Stimulated activated CD8-positive, alpha-beta memory T cell treated with anti-CD3 and anti-CD28 coated beads, Interleukin-4, amount 100 ng/mL, for 1 hour (primary cell): ENCODE measurements at places on chromosomes 6 and 20.

GRCh38 chr6:33440649-33441309 lies 13.6 kb upstream of the ZBTB9 start:
- DNase-seq = no peak

DNA sequence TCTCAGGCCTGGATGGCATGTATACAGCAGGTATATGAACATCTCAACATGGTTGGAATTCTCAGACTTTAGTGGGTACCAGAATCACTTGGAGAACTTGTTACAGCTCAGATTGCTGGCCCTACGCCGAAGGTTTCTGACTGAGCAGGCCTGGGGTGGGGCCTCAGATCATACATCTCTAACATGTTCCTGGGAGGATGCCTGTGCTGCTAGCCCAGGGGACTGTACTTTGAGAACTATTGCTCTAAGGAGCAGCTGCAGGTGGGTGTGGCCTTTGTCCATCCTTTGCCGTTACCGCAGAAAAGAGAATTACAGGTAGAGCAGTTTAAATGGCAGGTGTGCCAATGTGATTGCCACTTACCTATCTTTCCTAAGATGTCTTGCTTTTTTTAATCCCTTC lies 310.5 kb upstream of the JAG1 start:
- no peak for DNase-seq

DNA sequence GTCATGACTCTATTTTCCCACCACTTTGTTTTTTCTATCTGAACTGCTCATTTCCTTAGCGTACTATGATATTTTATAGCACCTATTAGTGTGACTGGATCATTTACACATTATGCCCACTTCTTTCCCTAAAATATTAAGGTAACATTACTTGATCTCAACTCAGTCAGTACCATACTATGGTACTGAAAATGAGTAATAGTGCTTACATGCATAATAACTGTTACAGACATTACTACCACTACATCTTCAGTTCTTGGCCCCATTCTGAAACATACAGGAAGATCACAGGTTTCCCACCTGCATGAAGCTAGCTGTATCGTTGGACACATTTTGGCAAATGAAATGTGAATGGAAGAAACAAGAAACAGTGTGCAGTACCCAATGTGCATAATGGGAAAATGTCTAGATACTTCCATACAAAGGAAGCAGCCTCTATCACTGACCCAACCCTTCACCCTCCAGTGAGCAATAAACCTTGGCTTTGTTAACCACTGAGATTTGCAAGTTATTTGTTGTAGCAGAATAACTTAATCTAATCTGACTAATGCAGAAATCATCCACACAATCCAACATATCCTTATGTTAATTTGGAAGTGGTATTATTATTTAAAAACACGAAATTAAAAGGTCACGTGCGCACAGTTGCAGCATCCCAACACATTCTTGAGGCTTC lies 108.6 kb upstream of the DOK5 start:
- DNase-seq = no peak

- no peak for DNase-seq
Observed at GRCh38 chr20:45016089-45016671, 49.9 kb downstream of the STK4 start.

- DNase-seq = no peak
Observed at GRCh38 chr6:33978412-33979150, 167.3 kb downstream of the GRM4 start.

DNA sequence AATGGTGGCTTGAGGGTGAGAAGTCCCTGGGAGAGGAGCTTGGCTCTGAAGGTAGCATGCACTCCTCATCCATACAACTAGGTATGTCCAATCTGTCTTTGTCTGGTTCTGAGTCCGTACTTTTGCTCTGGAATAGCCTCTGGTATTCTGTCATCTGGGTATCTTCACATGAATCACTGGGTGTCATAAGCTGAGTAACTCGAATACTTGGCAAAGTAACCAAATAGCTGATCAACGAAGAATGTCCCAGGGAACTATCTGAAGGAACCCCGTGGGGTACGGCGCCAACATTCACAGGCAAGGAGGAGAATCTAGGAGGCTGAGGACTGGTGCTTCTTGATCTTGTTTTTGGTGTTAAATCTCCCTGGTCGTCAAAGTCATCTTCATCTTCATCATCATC lies 184.8 kb downstream of the HIVEP2 start:
- DNase-seq = no peak

DNA sequence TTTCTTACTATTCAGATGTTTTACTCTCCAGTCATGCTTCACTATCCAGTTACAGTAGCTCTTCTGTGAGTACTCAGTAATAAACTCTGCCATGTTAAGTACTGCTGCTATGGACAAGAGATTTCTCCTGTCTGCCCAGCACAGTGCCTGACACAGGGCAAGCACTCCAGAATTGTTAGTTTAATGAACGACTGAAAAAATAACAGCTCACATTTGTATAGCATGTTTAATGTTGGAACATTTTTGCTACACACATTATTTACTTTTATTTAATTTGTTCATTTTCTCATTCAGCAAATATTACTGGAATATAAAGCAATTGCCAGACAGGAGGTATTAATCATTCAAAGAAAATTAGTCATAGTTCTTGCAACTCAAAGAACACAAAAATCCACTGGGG lies 142.6 kb upstream of the HMGN3 start:
- DNase-seq = no peak

DNA sequence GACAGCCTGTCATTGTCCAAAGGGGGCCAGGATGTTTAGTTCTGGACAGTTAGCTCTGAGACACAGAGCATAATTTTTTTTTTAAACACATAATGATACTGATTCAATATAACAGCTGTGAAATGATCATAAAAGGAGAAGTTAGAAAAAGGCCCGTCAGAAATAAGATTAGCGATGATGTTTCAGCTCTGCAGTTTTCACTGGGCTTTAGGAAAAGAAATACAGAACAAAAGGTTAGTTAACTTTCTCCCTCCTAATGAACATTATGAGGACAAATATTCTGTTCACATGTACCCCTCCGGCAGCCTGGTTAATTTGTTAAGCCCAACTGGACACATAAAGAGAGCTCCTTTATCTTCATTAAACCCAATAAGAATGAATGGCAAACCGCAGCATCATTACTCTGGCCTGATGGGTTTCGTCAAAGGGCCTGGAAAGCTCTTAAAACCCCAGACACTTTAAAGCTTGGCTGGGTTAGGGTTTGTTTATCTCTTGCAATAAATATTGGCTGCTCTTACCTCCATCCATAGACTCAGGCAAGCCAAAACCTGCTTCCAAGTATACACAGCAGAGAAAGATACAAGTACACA lies 394.6 kb downstream of the KIF16B start:
- no peak for DNase-seq
